ENCODE measurements at places on chromosomes 7 and 10.

DNA sequence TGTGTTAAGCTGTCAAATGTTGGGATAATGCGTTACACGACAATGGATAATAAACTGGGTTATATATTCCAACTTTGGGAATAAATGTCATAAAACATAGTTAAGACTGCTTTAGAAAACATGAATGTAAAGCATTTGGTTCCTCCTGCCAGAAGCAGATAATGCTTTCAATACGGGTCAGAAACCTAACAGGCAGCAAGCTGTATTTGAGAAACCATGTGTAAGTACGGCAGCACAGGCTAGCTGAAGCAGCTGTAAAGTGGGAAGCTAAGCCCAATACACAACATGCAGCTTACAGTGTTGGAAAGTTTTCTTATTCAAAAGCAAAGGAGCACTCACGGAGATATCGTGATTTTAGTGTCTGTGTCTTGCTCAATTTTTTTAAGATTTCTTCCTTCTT, 46.5 kb downstream of the MALSU1 start:
- no peak for DNase-seq

GRCh38 chr7:105084581-105084980, 70.6 kb downstream of the KMT2E start:
- DNase-seq, result no peak

DNA sequence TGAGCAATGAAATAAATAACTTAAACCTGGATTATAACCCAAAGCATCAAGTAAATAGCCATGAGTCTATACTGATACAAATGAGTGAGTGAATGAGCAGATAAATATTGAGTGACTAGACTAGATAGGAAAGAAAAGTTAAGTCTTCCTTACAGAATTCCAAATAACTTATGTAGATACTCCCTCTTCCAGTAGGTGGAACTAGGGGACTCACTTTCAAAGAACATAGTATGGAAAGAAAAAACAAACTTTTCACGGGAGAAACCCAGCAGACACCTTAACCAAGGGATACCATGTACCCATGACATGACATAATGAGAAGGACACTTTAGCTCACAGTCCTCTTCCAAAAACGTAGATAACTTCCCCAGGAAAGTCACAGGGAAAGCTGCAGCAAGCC, 32.2 kb downstream of the CSGALNACT2 start:
- DNase-seq, result no peak

DNA sequence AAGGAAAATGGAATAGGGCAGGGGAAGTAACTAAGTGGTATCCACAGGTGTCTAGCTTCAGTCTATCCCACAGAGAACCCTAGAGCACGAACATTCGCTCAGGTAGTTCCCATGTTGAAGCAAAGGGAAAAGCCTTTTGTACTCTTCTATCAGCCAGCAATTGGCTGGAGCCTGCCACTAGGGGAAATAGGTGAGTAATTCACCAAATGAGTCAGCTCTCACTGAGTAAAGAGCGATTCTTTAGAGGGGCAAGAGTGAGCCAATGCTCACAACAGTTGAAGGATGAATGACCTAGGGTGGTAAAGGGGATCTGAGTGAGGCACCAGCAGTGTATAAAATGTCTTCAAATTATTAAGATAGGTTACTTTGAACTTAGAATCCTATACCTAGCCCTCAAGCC, 94.1 kb upstream of the ZNF800 start:
- DNase-seq, result no peak

- DNase-seq, result no peak
Measured at GRCh38 chr10:68784476-68784875, 42.9 kb upstream of the STOX1 start.

DNA sequence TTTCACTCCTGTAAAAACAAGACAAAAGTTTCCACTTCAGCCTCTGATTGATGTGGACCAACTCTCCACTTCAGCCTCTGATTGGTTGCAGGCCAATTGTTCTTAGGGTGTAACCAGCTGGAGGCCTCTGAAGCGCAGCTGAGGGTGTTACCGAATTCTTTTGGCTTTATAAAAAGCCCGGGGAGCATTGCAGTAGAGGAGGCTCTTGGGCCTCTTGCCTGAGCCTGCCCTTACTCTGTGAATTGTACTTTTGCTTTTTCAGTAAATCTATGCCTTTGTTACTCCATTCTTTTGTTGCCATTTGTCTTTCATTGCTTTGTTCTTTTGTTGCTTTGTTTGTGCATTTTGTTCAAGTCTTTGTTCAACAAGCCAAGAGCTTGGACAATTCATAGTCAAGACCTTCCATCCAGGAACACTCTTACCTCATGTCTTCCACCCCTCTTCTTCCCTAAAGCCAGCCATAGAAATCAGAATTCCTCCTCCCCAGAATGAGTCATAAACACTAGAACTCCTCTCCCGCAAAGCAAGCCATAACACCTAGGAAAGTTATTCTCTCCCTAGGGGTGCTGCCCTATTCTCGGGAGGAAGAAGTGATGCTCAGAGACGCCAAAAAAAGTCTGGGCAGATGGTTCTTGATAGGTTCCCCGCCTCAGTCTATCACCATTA, 53.5 kb upstream of the ARMC3 start:
- peak; percentile 15 for DNase-seq

- no peak for DNase-seq
Measured at GRCh38 chr10:22666287-22667092, 47.9 kb downstream of the PIP4K2A start.

DNA sequence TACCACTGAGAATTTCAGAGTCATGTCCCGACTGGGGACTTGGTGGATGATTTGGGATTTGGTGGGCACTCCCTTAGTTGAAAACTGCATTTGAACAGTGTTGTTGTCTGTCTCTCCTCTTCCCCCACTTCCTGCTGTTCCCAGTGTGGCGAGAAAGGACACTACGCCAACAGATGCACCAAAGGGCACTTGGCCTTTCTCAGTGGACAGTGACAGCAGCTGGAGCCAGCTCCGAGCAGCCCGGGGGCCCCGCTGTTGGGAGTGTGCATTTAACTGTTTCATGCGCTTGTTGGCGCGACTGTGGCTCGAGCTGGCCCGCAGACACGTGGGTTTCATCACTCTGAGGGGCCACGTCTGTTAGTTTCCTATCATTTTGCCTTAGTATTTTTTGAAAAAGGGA, 9.7 kb downstream of the ATP5MF start:
- no peak for DNase-seq

- DNase-seq, result no peak
Measured at GRCh38 chr10:131204406-131205152, 106.9 kb downstream of the TCERG1L start.

GRCh38 chr10:106652279-106652678, 512.2 kb downstream of the SORCS1 start:
- no peak for DNase-seq

DNA sequence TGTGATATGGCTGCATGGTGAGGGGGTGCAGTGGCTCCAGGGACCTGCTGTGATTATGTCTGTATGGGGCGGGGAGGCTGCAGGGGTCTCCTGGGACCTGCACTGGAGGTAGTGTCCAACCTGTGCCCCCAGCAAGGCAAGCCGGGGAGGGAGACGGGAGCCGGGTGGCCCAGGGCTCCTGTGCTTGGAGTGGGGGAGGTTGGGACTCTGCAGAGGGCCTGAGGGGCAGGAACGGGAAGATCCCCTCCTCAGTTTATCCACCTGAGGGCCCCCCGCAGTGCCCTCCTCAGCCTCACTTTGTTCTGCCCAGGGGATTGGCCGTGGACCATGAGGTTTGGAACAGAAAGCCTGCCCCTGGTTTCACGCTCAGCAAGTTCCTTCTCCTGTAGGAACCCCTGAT, 22.8 kb upstream of the PWWP2B start:
- DNase-seq, result no peak

DNA sequence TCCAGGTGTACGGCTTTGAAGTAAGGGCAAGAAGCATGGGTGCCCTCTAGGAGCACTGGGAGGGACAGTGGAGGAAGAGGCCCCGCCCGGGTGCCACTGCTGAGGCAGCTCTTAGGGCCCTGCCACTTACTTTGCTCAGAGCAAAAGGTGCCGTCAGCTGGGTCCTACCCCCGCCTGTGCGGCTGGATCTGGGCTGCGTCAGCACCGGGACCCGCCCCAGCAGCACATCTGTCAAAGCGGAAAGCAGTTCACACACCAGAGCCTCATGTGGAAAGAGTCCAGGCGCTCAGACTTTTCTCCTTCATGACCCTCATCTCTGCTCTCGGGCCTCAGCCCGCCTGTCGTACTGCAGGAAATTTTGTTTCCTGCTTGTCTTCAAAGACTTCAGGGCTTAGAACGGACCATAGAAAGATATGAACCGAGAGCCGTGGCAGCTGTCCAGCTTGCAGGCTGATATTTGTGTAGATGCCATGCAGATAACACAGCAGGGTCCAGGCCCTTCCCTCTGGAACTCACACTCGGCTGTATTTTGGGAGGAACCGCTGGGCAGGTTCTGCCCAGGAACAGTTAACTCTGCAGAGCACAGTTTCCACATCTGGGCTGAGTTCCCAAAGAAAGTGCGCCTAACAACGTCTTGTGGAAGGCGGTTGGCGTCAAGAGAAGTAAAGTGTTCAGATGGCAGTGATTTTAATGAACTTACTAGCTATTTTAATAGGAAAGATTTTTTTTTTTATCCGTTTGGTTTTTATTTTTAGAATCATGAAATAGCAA, 44.3 kb upstream of the PRKAR1B start:
- DNase-seq, result no peak

- no peak for DNase-seq
Measured at GRCh38 chr7:51772190-51772589, 455.6 kb upstream of the COBL start.

DNA sequence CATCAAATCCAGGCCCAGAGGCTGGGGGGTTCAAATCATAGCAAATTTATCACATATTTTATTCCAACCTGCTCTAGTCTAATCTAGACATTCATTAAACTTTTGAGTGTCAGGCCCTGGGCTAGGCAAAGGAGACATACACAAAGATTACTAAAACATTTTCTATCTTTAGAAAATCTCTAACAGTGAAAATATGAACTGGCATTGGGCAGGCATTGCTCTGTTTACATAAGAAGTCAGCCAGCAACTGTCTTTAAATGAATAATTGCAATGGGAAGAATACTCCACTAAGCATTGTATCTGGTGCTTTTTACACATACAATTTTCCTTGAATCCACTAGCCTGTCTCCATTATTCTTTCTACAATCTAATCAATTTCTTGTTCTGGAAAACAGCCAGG, 222.5 kb upstream of the LRRN3 start:
- no peak for DNase-seq

DNA sequence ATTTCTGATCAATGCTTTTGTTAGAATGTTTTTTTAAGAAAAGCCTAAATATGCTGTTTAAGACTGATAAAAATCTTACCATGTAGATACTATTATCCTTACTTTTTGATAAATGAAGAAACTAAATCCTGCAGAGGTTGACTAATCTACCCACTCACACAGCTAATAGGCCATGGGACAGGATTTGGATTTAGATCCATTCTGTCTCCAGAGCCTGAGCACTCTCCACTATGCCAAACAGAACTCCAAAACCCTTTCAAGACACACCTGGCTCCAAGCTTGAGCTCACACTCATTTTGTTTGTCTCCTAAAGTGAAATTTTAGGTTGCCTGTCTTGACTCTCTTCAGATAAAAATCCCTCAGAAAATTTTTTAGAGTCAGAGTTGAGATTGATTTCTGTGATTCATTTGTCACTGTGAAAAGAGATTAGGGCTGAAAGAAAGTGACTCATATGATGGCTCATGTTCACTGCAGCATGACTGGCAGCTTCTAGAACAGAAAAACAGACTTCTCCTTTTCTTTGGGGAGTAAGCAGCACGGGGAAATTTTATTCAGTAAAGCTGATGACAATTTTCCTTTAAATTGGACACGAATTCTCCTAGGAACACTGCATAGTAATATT, 132.3 kb upstream of the POT1 start:
- no peak for DNase-seq

GRCh38 chr7:100472854-100473499, 6.0 kb downstream of the TSC22D4 start:
- no peak for DNase-seq

GRCh38 chr7:107173191-107173590, 4.4 kb downstream of the HBP1 start:
- DNase-seq, result peak; percentile 18
